GDM1 (cell line): ENCODE measurements at places on chromosomes 5 and 9.

DNA sequence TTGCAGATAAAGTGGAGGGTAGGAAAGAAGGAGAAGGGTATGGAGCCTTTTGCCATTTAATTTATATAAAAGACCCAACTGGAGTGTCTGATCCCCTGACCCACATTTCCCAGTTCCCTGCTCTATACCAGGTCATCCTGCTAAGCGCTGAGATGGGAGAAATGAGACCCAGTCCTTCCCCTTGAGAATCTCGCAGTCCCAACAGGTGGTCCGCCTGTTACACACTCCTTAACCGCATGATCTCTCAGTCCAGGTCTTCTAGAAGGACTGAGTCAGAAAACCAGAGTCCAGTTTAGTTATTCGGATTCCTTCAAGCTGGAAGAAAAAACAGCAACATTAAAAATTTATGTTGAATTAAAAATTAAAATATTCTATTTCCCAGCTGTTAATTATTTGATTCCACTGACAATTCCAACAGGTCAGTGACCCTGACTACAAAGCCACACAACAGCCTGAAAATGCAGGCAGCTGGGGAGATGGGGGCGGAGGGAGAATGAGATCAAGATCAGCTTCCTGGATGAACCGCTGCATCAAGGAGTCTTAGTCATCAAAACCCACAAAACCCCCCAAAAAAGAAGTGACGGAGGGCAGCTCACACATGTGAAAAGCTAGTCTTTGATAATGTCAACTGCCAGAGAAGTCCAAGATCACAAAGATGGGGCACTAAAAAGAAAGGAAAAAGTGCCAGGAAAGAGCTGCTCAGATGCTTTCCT lies 44.0 kb downstream of the GGTA1 start:
- peak; percentile 37 for DNase-seq

DNA sequence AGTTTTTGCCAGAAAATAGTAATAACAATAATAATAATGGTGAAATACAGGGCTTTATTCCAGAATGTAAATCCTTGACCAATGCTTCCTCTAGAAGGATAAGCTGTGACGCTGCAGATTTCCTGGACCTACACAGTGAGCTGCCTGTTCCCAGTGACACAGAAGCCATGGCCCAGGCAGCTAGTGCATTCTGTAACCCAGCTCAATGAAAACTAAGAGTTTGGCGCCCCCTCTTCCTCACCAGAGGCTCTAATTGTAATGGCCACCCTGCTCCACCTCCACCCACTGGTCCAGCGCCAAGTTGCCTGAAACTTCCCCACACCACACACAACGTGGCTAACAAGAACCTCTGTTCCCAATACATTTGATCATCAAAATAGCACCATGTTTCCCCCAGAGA lies 248.1 kb downstream of the CETN3 start:
- peak; percentile 34 for DNase-seq

DNA sequence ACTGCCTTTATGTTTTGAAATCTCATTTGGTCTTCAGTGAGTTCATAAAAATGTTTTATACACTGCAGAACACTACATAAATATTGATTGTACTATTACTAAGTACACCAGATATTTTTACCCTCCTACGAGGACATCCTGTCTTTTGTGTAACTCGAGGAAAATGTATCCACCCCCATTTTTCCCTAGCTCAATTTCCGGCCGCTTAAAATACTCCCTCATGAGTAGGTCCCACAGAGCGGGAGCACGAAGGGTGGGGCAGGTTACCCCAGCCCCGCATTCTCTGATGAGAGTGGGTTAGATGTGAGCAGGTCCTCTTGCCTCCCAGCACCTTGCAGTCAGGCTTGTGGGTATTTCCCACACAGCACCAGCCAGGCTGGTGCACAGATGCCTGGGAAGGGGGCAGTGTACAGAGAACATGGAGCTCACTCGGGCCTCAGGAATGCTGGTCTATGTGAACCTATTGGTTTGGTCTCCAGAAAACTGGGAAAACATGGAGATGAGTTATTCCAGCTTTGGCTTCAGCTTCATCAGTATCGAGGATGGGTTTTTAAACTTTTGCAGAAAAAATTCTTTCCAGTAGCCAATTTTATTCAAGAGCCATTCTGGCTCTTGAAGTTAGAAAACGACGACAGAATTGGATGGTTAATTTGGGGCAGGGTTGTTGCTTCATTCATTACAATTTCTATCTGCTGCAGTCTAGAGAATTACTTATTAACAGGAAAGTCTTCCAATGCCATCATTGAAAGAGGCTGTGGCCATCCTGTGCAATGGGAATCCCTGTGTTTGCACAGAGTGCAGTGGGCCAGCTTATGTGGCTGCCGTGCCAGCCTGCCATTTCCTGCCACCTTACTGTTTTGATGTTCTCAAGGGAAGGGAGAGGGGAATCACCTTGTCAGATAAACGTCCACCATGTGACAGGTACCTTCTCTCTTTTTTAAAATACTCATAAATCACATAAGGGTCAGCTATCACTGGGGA lies 73.2 kb downstream of the WDR41 start:
- DNase-seq, result no peak

DNA sequence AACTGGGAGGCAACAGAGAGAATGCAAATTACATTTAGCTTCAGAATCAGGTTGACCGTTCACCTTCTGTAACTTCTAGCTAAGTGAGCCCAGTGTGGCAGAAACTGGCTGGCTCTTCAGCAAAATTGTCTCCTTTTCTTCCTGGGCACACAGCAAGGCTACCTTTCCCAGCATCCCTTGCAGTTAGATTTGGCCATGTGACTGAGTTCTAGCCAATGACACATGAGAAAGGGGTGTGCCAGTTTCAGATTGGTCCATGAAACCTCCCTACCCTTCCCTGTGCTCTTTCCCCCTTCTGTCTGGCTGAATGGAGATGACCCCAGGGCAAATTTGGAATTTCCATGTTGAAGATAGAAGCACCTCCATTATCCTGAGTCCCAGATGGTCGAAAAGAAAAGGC lies 72.5 kb upstream of the SMIM23 start:
- DNase-seq, result no peak

GRCh38 chr5:27511061-27511460 lies 472.7 kb upstream of the CDH9 start:
- DNase-seq, result no peak

DNA sequence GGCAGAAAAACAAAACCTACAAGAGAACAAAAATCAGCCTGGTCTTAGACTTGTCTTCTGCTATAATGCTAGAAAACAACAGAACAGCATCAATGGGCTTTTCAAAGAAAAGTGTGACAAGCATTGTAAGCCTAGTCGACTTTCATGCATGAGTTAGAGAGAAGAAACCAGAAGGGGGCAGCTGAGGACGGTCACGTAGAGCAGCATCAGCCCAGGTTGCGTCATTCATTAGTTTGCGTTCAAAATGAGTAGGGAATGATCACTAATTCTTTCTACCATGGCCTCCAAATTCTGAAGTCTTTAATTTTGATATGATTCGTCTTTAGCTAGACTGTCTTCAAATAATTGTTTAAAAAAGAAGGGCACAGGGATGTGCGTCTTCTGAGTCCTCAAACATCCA lies 4.7 kb upstream of the ISCA1 start:
- no peak for DNase-seq

DNA sequence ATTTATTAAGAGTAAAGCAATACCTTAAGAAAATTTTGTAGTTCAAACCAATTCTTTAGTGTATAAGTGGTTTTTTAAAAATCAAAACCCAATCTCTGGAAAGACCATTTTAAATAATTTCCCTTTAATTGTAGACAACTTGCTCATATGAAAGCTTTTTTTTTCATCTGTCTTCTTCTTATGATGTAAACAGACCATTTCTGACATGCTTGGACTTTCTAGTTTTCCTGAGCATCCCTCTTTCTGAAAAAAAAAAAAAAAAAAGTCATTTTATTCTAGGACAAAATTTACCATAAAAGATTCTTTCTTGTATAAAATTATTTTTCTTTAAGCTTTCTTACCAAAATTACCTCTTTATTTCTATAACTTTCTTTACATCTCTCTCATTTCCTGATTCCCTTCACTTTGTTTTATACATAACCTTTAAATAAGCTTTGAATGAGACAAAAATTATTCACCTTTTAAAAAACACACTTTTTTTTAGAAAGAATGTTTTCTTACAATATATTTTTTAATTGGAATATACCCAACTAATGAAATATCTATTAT lies 67.5 kb downstream of the COL15A1 start:
- no peak for DNase-seq

- DNase-seq, result no peak
Observed at GRCh38 chr9:121452085-121452484, 47.6 kb downstream of the GGTA1 start.

DNA sequence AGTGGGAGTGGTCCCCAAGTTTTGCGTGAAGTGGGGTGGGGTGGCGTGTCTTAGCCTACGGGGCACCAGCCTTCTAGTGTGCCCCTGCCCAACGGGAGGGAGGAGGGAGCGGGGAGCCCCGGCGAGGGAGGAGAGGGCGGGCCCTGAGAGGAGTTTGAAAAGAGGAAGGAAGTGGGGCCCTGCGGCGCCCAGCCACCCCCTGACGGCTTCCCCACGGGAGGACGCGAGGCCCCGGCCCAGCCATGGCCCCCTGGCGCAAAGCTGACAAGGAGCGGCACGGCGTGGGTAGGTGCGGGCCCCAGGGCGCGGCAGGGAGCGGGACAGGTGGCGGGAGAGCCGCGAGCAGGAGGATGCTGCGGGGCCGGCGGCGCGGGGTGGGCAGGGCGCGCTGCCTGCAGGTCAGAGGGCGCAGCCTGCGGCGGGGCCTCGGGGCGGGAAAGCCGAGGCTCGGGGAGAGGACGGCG lies at the start of gene DOCK2:
Gene DOCK2, plus strand, starts transcription at position 191 of the 464 bp plus-strand sequence. Its CDS starts 52 bp downstream, at position 243.
- peak; percentile 81 for DNase-seq

DNA sequence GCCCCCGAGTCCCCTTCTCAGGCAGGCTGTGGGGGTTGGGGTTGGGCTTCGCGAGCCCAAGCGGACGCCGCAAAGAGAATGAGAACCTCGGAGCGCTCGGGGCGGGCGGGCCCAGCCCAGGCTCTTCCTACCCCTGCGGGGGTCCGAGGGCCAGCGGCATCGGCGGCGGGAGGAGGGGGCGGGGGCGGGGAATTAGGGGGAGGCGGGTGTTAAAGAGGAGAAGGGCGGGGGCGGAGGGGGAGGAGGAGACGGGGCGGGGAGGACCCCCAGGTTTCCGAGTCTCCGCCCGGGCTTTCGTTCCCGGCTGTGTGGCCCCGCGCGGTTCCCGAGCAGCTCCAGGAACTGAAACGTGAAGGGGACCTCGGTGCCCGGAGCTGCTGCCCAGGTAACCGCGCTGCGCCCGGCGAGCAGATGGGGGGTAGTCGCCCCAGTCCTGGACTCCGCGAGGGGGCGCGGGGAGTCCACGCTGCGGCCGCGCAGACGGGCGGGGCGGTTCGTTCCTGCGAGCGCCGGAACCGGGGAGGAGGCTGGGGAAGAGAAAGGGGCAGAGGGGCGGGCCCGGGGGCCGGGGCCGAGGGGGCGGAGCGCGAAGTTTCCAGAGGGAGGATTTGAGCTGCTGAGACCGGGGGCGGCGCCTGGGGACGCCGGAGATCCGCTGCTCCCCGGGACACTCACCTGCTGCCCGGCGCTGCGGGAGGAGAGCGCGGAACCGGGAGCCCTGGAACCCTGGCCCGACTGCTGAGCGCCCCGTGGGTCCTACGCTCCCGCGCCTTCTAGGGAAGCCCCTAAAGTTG lies 38.4 kb upstream of the PLEKHG4B start:
- DNase-seq, result no peak

DNA sequence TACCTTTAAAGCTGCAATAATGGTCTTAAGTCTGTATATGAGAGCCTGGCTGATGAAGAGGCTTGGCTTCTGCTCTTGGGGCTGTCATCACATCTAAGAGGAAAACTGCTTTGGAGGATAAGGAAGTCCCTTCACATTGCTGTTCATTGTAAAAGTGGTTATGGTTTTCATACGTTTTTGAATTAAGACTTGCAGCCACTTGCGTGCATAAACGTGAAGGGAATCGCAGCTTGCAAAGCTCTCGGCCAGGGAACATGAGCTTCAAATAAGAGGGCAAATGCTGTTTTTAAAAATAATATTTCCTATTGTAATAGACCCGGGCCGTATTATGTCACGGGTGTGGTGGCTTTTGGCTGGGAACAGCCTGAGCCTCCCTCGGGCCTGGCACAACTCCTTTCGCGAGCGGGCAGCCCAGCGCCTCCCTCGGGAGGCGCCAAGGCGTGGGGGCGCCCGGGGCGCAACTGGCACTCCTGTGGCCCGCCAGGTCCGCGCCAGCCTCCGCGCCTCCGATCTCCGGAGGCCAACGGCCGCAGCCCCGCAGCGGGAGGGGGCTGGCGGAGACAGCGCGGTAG lies 538 bp upstream of the ARHGEF28 start:
- DNase-seq, result no peak

GRCh38 chr9:20981486-20981885 lies 50.0 kb downstream of the HACD4 start:
- DNase-seq, result no peak

DNA sequence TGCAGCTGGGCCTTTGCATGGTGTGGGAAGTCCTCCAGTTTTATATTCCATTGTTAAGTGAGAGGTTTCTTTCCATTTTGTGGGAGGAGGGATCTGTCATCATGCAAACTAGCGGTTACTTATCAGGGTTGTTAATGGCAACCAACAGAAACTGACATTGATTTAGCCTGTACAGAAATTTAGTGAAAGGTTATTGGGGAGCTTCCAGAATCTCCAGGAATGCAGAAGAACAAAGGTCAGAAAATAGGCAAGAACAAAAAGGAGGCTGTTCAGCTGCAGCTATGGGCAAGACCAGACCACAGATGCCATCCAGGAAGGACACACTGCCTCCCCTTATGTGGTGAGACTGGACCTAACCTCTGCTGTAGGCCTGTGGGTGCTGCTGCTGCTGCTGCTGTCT lies 395.8 kb downstream of the KDM4C start:
- DNase-seq, result no peak

GRCh38 chr5:78925129-78925876 lies 59.8 kb downstream of the ARSB start:
- no peak for DNase-seq

GRCh38 chr9:114282104-114282485 lies 40.8 kb upstream of the ORM1 start:
- no peak for DNase-seq

GRCh38 chr5:60295423-60295822 lies 401.9 kb upstream of the PDE4D start:
- peak; percentile 15 for DNase-seq

- DNase-seq, result no peak
Observed at GRCh38 chr5:5017827-5018577, 122.1 kb upstream of the ADAMTS16 start.

DNA sequence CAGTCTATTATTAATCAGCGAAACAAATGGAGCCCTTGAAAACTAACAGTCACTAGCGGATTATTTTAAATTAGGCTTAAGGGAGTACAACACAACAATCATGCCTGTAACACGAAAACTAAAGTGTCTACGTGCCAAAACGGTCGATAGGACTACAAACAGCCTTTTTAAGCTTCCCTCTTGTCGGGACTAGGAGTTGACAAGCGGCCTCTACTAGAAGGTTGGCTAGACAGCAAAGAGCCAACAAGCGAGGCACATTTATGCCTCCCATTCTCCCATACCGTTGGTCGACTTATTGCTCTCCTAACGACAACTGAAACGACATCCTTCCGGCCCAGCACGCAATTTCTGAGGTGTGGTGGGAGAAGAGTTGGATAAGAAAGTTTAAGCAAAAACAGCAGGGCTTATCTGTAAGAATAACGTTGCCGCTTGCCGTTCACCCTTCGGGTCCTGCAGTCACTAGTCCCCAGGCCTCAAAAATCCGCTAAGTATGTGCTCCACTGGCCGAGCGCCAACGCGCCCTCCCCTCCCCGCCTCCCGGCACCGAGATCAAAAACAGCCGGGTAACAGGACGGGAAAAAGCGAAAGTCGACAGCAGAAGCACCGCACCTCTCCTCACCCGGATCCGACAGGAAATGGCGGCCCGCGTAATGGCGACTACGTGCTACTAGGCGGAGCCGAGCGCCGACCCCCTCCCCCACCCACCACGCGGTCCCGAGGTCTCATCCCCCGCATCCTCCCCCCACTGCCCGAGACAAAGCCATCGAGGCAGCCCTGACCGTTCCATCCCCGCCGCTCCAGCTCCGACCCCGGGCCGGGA lies 813 bp downstream of the HNRNPK start:
- peak; percentile 71 for DNase-seq
